Myocyte (in vitro differentiated cells): ENCODE measurements at places on chromosomes 16 and 17. TPM values are rescaled to one million over a fixed set of nuclear protein-coding genes. Genes with fewer than 3 reads are reported as not detected.

DNA sequence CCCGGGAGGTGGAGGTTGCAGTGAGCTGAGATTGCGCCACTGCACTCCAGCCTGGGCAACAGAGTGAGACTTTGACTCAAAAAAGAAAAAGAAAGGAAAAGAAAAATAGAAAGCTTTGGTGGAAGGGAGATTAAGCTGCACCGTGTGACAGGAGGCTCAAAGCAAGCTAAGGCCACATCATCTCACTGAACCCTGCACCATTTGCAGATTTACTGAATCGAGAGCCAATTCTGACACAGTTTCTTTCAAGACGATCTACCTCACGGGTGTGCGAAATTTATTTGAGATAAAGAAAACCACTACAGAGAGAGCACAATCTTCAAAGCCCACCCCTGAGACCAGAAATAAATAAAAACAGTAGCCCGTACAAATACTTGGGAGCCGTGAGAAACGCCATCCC, 49.6 kb downstream of the RTN4RL1 start:
- DNase-seq, result no peak

- peak; percentile 36 for DNase-seq
Measured at GRCh38 chr16:49556606-49557446, 183.2 kb downstream of the C16orf78 start.

DNA sequence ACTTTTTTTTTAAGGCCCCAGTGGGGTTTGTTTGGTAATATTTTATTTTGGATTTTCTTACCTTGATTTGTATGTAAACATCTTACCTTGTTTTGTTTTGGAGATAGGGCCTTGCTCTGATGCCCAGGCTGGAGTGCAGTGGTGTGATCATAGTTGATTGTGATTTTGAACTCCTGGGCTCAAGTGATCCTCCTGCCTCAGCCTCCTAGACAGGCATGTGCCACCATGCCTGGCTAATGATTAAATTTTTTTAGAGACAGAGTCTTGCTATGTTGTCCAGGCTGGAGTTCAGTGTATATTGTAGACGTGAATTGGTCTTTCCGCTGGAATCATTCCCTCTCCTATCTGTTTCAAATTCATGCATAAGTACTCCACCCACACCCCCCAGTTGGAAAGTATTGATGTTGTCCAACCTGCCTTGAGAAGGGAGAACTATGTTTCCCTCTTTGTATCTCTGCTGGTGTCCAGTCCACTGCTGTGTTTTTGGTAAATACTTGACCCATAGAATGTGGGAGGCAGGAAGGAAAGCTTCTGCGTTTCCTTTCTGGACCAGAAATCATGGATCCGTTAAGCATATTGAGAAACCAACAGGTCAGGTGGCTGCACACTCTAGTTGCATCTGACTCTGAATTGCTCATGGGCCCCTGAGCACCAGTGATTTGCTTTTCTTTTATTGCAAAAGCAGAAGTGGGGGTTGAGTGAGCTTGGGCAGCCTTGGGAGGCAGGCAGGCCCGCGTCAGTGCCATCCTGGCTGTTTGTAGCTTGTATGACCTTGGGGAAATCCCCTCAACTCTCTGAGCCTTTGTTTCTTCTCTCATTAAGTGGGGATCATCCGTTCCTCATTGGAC, 25.0 kb downstream of the RMI2 start:
- no peak for DNase-seq

DNA sequence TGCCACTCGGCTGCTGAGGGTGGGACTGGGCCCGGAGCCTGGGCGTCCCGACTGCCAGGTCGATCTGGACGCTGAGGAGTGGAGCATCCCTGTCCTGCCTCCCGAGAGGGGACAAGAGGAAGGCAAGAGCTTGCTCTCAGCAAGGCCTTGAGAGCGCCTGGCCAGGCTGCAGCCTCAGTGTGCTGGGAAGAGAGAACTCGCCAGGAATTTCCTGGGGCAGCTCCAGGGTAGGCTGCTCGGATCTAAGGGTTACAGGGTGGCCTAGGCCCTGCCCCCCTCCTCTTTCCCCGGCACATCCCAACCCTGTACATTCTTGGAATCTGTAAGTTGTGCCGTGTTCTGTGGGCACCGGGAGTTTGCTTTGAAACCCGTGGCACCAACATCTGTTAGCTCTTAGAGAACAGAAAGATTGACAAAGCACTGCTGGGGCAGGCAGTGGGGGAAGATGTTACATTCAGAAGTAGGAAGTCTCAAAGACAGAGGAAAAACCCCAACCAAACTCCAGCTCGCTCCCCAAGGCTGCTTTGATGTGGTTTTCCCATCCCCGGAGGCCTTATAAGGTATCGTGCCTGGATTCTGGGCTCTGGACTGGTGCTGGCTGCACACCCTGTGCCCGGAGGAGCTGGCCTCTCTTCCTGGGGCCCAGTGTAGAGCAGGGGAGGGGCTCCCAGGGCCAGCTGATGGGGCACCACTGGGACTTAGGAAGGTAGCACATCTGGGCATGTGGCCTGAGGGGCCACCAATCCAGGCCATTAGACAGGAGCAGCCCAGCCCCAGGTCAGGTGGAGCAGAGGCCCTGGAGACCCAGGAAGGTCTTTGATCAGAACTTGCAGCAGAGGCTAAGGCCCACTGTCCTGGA, 55.2 kb downstream of the NKD1 start:
- peak; percentile 69 for DNase-seq

GRCh38 chr16:10037751-10038150, 144.5 kb downstream of the GRIN2A start:
- DNase-seq, result no peak

The C16orf46 gene
- 1.0 and 1.9 TPM in 2 replicates for total RNA-seq

The UMOD gene
- total RNA-seq, result not detected in 2 replicates

The SMPD3 gene
- total RNA-seq, result 0.05 TPM in 1 of 2 replicates, not detected in the other
